ENCODE measurements at places on chromosomes 4 and X.

GRCh38 chr4:184432127-184432922 is 42.0 kb downstream of the IRF2 start:
- DNase-seq = no peak

DNA sequence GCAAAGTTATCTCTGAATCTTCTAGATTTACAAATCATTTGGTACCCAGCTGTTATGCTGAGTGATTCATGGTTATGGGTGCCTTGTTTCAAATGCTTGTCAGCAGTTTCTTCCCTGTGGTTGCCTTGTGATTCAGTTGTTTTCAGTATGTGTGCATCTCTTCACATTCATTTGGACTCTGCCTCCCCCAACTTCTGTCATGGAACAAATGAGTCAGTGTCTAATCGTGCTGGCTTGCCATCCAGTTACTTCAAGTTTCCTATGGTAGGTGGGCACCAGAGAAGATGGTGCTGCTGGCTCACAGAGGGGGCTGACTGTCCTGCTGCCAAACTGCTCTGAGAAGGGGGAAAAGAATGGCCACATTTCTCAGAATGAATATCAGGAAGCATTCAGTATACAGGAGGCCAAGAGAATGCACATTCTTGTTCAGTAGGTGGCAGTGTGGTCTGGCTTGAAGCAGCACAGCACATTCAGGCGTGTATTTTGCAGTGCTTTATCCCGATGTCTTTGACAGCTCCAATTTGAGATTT is 260.9 kb downstream of the GLUD2 start:
- peak; percentile 8 for DNase-seq

- DNase-seq = no peak
Observed at GRCh38 chr4:8090312-8090711, 68.3 kb downstream of the ABLIM2 start.

- DNase-seq = no peak
Observed at GRCh38 chr4:166981847-166982246, 252.4 kb downstream of the SPOCK3 start.

DNA sequence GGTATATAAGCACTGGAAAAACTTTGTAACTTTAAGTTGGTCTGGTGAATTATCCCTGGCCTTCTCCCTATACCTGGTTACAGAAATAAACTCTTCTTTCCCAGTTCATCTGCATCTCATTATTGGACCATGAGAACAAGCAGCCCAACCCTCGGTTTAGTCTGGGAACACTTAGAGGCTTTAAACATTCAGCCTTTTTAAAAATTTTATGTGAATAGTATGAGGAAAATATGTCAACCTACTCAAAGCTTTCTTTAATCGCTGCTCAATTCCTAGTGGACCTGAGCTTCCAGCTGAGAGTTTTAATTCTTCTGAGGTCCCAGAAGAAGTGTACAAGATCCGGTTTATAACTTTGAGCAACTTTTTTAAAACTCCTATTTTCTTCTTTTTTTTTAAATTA is 358.6 kb upstream of the NOCT start:
- DNase-seq = no peak

DNA sequence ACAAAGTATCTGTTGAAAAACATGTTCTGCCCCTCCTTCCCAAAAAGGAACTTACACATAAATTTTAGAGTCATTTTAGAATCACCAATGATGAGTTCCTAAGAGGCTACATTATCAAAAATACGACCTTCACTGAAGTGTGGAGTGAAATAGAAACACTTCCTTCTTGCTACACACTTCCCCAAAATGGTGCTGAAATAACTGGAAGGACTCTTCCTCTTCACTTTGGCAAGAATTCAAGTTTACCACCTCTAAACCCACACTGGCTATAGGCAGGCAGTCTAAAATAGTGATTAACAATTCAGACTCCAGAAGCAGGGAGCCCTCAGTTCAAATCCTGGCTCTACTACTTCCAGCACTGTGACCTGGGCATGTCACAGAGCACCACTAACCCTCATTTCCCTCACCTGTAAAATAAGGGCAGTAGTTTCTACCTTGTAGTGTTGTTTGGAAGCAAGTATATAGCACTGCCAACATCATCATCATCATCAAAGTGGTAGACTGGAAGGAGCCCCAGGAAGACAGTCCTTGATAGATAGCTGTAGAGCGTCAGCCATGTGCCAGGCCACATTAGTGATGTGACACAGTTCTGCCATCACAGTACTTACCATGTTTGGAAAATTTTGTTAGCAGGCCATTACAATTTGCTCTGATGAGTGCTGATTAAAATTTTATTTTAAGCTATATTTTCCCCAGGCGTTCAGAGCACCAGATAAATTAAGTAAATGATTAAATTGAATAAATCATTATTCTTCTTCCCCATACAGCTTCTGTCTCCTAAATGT is 103.3 kb downstream of the PARM1 start:
- no peak for DNase-seq

DNA sequence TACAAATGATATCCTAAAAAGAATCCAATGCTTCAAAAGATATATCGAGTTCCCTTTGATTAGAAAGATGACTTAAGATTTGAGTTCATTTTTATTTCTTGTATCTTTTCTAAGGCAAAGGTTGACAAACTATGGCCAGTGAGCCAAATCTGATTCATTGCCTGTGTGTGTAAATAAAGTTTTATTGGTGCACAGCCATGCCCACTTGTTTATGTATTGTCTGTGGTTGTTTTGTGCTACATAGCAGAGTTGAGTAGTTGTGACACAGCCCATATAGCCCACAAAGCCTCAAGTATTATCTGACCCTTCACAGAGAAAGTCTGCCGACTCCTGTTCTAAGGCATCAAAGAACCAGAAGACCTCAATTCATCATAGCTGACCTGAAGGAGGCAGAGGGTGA is 32.2 kb upstream of the EIF1AX start:
- DNase-seq = no peak

Measured in retinal pigment epithelial cell (primary cell).